NCI-H2081 treated with DMSO at 0.1 percent for 48 hours (cell line): ENCODE measurements at places on chromosomes 1 and 21.

DNA sequence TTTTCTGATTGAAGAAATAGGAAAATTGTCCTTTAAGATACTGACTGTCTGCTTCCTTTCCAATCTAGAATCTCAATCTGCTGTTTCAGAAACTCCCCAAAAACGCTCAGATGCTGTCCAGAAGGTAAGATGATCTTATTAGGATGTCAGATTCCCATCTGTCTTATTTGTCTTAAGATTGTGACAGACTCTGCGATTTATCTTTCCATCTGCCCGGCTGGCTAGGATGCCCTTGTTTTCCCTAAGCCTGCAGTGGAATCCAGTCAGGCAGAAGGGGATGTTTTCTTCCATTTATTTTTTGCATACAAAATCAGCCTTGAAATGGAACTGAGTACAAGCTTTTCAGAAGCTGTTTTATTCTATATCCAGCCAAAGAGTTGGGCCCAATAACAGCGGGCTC is 96.5 kb downstream of the FMN2 start:
- DNase-seq: no peak

DNA sequence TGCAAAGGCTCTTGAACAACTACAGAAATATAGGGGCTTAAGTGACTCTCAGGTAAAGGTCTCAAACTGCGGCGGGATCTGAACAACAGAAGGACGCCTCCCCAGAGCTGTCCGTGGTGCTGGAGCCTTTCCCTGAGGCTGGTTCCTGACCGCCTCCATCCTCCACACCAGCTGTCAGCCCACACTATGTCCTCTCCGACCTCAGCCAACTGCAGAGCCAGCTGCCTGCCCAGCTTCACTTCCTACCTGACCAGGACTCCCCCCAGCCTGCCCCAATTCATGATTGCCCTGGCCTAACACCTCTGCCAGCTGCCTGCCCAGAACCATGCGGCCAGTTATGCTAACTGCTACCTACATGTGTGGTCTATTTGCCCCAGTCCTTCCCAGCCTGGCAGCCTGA is 63.6 kb upstream of the ZC3H12A start:
- no peak for DNase-seq

DNA sequence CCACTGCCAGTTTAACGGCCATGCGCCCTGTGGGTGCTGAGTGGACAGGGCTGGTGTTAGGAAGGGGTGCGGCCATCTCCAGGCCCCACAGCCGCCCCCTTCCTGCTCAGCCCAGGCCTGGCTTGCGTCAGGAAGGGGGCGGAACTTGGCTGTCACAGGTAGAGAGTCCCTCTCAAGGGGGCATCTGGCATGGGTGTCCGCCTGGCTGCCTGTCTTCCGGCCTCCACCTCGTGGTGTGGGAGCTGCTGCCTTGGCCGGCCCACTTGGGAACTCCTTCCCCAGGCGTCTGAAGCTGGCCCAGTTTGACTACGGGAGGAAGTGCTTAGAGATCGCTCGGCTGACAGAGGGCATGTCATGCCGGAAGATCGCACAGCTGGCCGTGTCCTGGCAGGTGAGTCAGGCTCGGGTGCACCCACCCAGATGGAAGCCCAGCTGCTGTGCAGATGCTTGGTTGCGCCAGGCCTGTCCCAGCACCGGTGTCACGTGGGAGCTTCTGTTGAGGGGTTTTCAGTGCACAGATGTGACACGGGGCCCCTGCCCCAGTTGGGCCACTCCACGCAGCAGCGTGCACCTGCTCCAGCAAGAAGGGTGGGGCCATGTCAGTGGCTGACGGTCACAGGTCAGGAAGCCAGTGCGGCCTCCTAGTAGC is 9.1 kb upstream of the ATAD3B start:
- no peak for DNase-seq

DNA sequence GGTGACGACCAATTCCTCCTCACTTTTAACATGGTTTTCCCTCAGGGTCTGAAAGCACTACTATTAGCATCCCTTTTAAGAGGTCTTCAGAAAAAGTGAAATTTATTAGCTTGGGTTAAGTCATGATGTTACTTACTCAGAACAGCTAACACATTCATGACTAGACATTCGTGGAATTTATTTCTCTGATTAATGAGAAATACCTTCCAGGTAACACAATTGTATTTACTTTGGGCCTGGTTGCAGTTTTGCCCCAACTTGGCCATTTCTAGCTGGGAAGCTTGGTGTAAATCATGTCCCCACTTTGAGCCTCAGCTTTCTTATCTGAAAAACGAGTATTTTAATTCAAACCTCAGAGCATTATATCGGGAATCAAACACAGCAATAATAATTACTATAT is 119.2 kb upstream of the SPATA6 start:
- no peak for DNase-seq

DNA sequence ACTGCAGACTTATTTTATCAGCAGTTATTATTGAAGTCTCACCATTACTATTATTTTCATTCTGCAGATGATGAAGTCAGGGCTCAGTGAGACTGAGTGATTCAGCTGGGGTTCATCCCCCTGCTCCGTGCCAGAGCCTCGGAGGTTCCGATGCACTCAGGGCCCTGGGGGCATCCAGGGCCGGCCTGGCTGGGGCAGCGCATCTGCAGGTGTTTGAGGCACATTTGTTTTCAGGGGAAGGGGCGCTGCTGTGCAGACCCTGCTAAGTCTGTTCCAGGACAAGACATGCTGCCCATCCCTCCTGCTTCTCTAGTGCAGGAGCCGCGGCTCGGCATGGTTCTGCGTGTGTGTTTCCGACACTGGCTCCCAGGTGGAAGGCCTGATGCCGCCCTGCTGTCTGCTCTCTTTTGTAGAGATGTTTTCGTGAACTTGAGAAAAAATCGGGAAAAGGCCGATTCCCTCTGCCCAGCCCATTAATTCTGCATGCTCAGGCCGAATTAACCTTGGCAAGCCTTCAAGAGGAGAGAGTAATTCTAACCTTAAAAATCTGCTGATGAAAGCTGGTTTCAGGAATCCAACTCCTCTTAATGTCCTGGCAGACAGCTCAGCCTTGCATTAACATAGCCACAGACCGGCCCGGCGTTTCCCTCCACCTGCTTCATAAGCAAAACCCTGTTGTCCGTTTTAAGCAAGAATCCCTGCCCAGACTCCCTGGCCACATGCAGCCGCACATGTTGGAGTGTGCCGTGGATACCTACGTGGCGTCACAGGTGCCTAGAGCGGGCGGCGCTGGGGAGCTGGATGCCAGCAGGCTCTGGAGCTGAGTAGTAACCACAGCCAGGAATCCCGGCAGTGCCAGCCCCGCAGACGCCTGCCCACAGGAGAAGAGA is 316.0 kb upstream of the VAMP3 start:
- DNase-seq: no peak

DNA sequence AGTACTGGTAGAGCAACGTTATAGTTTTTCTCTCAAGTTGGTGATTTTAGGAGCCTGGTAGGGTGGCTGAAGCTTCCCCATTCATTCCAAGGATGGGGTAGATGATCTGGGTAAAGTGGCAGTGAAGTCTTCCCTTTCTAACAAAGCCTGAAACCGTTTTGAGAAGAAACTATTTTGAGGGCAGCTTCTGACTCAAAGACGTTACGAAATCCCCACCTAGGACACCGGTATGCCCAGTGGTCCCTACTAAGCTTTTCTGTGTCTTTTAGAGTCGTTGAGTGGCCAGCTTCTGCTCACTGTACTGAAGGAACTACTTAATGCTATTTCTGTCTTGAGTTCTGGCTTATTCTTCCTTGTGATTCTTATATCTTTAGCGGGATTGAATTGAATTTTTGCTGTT is 1.4 kb downstream of the WDTC1 start:
- DNase-seq: no peak

DNA sequence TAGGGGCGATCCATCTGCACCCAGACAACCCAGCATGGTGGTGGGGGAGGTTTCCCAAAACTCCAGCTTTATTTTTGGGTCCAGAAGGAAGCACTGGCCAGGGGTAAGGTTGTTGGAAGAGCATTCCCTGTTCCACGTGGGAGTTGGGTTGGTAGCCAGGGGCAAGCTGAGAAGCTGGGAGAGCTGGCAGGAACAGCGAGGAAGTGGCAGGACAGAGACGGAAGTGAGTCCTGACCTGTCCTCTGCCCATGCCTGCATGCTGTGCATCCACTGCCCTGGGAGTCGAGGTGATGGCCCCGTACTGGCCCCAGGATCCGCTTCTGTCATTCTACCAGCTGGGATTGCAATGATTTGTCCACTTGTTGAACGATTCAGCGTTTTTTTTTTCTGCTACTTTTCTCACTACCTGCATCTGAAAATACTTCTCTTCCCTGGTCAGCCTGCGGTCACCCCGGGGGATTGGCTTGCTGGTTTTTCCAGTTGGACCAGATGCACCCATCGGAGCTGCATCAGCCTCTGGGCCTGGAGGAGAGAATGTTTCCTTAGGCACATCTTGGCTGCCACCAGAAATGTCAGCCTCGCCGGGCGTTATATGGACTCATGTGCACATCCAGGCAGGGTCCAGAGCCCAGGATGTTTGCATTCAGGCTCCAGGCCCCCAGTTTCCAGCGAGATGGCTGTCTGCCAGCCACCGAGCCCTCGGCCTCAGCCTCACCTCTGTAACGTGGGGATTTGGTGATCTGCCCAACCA is 28.3 kb upstream of the TMPRSS2 start:
- no peak for DNase-seq

- DNase-seq: no peak
These were observed 13.1 kb downstream of the ACTA1 start for GRCh38 chr1:229420765-229421164.

- no peak for DNase-seq
These were observed 17.4 kb upstream of the CPLANE2 start for GRCh38 chr1:16254263-16254928.

GRCh38 chr1:244160455-244161235 is 109.6 kb downstream of the ZBTB18 start:
- no peak for DNase-seq

DNA sequence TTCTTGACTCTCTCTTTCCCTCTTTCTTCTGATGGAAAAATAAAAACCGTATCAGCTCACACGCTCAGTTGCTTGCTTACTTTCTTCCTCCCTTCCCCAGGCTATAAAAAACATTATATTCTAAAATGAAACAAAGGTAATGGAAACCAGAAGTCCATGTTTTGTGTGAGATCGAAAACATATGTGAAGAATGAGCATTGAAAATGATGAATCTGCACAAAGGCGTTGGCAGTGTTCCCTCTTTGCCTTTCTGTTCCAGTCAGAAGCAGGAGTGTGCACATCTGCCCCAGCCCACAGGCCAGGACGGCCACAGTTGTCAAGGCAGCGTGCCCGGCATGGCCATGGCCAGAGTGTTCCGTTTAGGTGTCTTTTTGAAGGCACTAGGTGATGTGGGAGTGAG is 185.3 kb upstream of the USP24 start:
- DNase-seq: no peak

GRCh38 chr21:30193201-30193600 is 22.7 kb downstream of the CLDN8 start:
- no peak for DNase-seq

DNA sequence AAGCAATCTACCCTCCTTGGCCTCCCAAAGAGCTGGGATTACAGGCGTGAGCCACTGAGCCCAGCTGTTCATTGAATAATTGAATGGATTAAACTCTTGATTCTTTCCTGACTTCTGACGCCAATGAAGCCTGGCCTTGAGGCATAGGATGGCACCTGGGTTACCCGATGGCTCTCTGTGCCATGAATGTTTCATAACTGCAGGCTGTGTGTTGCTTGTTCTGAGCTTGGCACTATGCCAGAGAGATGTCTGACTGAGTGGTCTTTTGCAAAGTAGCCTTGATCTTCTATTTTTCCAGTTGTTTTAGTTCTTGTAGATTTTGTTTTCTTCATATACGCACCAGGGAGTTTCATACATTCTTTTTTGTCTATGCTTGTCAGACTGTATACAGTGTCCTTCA is 38.5 kb upstream of the AK4 start:
- DNase-seq: no peak

GRCh38 chr1:78640462-78640861 is 9.2 kb upstream of the IFI44 start:
- no peak for DNase-seq

- DNase-seq: peak; percentile 49
These were observed 113.9 kb upstream of the ZNF648 start for GRCh38 chr1:182175361-182175931.

DNA sequence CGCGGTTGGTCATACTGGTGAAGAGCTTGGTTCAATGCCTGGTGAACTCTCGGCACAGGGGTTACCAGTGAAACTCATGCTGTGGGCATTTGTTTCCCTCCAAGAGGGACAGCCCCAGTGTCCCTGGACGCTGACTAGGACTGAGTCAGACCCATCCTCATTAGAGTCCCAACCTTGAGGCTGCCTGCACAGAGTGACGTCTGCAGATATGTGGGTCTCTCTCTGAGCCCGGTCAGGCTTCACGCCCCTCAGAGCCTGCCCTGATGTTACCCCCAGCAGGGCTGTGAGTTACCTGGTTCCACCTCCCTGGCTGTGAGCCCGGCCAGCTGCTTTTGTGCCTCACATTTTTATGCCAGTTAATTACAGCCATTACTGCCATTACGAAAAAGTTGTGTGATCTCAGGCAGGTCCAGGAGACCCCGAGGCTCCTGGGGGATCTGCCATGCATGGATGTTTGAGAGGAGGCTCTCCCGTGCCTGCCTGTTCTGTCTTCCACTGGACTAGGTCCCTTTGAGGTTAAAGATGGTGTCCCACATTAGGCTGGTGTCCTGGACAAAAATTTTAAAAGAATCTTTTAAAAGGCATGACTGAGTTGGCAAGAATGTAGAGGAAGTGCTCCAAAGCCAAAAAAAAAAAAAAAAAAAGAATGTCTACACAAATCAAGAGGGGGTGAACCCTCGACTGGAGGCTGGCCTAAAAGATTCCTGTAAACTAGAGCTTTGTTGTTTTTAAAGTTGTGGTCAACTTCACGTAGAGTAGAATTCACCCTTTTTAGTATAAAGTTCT is 36.6 kb upstream of the PADI1 start:
- no peak for DNase-seq

DNA sequence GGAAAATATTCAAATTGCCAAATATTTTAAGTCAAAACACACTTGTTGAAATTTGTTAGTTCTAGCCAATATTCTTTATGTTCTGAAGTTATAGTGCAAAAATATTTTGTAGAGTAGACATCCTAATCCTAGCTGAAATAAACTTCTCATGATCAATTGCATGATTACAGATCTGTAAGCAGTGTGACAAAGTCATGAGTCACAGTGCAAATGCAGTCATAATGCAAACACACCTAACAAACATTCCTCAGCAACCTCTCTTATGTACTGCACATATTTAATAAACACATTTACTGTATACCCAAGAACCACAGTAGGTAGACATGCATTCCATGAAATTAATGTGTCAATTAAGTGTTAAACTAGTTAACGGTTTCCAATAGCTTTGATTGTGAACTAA is 1857.4 kb downstream of the NCAM2 start:
- DNase-seq: no peak

- no peak for DNase-seq
These were observed 1.0 kb downstream of the CCDC181 start for GRCh38 chr1:169426174-169426705.
